ENCODE measurements at places on chromosomes 5 and 9.

DNA sequence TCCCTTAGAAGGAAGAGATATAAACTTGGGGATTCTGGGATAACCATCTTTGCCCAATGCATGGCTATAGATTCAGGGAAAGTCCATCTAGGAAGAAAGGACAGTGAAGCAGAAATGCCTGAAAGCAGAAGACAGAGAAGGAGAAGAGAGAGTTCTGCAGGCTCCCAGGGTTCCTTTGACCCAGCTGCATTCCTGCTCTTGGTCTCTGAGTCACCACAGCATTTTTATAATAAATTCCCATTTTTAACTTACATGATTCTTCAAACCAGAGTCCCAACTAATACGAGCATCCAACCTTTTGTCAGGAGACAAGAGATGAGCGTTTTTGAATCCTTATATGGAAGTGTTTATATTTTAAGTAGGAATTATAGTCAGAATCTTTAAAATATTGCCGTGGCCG is 12.0 kb upstream of the AOPEP start:
- DNase-seq, result no peak

- peak; percentile 92 for DNase-seq
Measured at GRCh38 chr5:136018814-136019783, 9.7 kb upstream of the TGFBI start.

DNA sequence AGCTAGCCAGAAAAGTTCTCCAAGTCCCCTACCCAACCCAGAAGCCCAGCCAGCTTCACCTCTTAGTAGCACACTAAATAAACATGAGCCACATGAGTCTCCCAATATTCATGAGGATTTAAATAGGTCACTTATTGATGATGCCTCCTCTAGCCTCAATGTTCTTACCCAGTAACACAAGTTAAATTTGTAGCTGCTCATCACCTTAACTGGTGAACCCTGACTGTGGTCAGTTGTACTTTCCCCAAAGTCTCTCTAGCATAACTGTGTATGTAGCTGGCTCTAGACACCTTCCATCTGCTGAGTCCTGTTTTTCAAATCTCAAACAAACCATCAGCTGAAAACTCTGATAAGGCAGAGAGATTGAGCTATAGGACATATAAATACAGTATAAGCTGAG is 100.3 kb upstream of the ELAVL2 start:
- DNase-seq, result no peak

- no peak for DNase-seq
Measured at GRCh38 chr9:27655441-27655840, 82.2 kb upstream of the C9orf72 start.

- DNase-seq, result peak; percentile 76
Measured at GRCh38 chr9:3467593-3468219, 58.1 kb downstream of the RFX3 start.

DNA sequence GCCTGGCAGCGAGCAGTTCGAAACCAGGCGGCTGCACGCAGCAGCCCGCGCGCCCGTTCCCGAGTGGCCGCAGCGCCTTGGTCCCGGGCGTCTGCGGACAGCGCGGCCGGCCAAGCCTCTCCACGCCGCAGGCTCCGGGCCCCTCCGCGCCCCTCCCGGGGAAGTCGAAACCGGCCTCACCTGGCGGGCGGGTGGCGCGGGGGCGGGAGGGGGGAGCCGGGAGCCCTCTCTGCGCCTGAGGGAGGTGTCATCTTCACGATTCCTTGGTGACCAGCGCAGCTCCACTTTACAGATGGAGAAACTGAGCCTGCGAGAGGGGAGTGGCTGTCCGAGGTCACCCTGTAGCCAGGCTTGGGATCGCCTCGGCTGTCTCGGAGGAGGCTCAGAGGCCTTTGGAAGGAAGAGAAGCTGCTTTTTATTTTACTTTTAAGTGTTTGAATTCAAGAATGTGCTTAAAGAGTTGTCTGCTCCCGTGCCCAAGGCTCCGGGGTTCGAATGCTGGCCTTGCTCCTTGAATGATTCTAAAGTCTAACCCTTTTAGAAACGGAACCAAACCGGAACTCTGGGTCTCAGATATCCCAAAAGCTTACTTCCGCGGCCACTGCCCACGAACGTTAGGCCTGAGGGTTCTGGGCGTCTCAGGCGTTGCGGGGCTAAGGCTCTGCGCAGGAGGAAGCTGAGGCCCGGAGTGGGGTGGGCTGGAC is 662 bp downstream of the SUSD3 start:
- no peak for DNase-seq

GRCh38 chr9:98333703-98334582 is 78.5 kb upstream of the TBC1D2 start:
- peak; percentile 67 for DNase-seq
